ENCODE measurements at places on chromosomes 1 and 21.

- DNase-seq: no peak
Observed at GRCh38 chr1:6521536-6521935, 30.1 kb upstream of the PLEKHG5 start.

- no peak for DNase-seq
Observed at GRCh38 chr1:41274752-41275545, 32.8 kb upstream of the SCMH1 start.

GRCh38 chr1:198176179-198176578 lies 19.4 kb downstream of the NEK7 start:
- no peak for DNase-seq

GRCh38 chr1:153087652-153088051 lies 6.7 kb downstream of the SPRR2E start:
- no peak for DNase-seq

DNA sequence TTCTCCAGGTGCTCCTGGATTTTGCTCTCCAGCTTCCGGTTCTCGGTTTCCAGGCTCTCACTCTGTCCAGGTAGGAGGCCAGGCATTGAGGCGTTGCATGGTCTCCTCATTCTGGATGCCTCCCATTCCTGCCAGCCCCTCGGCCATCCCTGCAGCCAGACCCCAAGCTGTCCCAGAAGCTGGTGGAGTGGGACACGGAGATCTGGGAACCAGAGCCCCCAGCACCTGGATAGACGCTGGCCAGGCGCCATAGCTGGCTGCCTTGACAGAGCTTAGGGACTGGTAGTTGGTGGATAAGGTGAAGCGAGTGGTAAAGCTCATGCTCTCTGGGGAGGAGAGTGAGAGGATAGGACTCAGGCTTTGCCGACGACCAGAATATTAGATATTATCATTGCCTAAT lies 29.6 kb downstream of the RAP1A start:
- no peak for DNase-seq

DNA sequence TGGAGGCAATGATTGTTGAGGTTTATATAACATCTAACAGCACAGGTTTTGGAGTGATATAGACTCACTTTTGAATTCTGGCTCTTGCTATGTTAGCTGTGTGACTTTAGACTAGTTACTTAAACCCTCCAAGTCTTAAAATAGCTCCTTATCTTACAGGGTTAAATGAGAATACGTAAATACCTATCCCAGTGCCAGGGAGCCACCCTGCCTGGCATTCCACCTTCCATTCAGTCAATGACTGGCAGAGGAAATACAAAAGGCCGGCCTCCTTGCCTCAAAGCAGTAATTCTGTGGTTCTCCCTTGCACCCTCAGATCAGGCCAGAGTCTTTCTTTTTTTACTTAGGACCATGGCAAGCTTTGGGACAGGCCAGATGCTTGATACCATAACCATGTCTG lies 31.8 kb downstream of the DBT start:
- no peak for DNase-seq

DNA sequence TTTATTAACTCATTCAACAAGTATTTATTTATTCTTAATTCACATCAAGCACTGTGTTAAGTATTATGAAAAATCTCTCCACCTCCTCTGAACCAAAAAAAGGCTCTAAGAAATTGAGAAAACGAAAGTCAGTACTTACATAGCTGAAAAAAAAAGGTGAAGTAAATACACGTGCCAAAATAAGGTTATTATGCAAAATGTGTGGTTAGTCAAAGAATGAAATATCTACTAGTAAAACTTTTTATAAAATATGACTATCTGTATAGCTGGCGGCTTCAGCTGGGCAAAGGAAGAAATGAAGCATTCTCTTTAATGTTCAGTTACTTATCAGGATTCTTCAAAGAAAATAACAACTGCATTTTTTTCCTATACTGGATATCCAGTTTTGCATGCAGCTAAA lies 35.5 kb upstream of the ASPM start:
- DNase-seq: no peak

DNA sequence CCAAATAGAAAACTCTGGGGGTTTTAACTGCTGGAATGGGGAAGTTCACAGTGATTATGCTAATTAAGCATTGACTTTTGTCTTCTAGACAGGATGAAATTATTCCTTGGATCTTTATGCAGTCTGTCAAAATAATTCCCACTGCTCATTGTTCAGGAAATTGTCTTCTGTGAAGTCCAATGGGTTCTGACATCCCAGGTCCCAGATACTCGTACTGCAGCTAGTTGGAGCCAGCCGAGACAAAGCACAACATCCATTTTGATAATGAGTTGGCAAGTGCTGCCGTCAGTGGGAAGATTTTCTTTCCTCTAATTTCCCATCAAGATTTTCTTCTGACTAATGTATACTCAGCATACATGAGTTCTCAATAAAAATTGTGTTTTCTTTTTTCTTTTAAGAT lies 17.3 kb upstream of the B3GALT5 start:
- no peak for DNase-seq

DNA sequence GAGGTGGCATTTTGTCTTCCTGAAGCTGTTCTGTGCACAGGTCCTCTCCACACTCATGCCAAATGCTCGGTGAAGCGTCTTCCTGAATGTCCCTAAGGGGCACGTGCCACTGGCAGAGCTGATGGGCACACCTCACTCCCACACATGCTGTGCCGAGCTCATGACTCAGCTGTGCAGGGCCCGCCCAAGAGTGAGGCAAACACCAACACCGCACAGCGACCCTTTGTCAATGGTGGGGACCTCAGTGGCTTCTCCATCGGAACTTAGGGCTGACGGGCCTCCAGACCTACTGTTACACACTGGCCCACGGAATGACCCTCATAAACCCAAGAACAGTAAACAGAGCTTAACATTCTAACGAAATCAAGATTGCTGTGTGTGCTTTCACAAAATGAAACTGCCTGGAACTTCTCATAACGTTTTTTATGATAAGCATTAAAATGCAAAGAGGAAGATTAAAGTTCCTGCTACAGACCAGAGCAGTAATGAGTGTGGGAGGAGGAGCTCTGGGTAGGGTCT lies 89.3 kb downstream of the SIM2 start:
- no peak for DNase-seq

GRCh38 chr1:18111605-18112297 lies 4.2 kb downstream of the IGSF21 start:
- no peak for DNase-seq

GRCh38 chr1:21313203-21313885 lies 23.1 kb upstream of the ECE1 start:
- no peak for DNase-seq

- no peak for DNase-seq
Observed at GRCh38 chr21:21907271-21907670, 909.1 kb downstream of the NCAM2 start.

- DNase-seq: no peak
Observed at GRCh38 chr1:15007368-15007767, 146.2 kb upstream of the TMEM51 start.

DNA sequence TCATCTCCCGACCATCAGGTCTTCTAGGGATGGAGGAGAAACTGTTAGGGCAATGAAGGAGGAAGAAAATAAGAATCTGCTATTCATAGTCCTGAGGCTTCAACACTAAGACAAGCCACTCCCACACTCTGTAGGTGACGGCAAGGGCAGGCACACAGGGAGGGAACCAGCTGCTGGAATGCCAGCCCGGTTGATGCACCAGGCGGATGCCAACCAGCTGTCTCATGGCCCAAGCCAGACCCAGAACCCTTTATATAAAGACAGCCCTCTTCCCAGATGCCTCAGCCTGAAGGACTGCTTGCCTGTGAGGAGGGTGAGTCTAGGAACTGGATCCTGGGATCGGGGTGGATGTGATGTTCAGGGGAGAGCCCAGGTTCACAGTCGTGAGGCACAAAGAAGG lies at the start of gene KPRP:
TSS of gene KPRP (plus strand) at position 279 of the 400 bp plus-strand sequence. CDS start 1,564 bp downstream, outside the sequence.
- no peak for DNase-seq

GRCh38 chr1:56551691-56552090 lies 27.7 kb downstream of the PLPP3 start:
- DNase-seq: no peak

- DNase-seq: no peak
Observed at GRCh38 chr1:172697534-172698002, 38.7 kb downstream of the FASLG start.

DNA sequence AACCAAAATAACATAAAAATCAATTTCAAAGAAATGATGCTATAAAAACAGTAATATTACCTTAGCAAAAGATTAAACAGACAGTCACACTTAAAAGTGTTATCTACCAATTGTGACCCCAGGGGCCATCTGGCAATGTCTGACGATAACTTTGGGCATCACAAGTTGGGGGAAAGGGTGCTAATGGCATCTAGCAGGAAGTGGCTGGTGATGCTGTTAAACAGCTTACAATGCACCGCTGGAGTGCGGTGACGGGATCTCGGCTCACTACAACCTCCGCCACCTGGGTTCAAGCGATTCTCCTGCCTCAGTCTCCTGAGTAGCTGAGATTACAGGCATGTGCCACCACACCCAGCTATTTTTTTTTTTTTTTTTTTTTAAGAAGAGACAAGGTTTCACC lies 27.6 kb downstream of the NUP133 start:
- DNase-seq: no peak

DNA sequence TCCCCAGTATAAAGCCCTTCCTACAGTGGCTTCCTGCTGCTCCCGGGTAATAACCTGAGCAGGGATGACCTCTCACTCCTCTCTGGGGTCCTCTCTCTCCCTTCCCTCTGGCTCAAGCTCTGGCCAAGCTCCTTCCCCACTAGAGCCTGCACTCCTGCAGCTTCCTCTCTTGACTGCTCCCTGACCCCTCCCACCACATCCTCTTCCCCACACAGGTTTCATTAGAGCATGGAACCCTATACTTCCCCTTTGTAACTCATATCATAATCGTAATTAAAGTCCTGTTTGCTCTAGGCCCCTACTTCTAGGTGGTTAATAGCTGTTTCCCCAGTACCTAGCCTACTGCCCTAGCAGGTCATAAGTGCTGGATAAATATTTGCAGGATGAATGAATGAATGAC lies 146.2 kb downstream of the C1orf21 start:
- DNase-seq: no peak

DNA sequence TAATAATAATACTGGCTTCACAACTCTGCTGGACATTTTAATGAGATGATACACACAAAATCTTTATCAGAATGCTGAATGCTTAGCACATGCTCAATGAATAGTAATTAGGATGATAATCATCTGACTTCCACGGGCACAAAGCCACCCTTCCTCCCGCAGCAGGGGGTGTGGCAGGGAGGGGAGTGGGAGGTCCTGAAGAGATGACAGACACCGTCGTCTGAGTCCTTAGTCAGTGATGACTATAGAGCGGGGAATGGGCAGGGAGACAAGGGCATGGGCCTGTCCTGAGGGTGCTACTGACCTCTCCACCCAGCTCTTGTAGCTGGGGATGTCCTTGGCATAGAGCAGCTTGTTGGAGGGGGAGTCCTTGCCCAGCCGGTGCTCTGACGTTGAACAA lies 117.6 kb upstream of the CD34 start:
- DNase-seq: no peak

DNA sequence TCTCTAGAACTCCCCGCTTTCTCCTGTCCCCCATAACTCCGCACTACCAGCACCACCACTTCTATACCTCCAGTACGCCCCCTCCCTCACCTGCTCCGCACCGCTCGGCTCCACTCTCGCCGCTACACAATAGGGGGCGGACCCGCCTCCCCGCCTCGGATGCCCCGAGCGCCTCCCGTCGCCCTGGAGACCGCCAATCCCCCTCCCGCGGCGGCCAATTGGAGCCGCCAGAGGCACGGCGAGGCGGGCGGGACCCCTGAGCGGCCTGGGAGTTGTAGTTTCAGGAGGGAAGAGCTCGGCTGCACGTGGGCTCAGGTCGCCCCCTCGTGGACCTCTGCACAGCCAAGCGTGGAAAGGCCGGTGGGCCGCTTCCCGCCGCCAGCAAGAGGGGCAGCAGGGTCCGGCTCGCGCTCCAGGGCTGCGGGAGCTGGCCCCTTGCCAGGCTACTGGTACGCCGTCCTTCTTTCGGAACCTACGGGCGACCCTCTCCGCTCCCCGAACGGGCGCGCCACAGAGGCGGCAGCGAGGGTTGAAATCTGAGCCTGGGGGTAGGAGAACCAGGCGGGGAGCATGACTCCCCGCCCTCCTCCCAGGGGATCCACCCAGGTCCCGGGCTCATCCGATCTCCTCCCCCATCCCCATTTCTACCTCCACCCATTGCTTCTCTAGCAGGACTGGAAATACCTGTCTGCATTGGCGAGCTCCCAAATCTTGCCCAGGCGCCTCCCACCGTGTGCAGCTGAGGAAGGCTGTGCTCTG lies at the start of gene IGSF9:
TSS of gene IGSF9 (minus strand) at position 131 of the 759 bp plus-strand sequence. CDS start 2,159 bp downstream, outside the sequence.
- peak; percentile 64 for DNase-seq

GRCh38 chr1:65572701-65573421 lies 152.4 kb downstream of the LEPR start:
- no peak for DNase-seq
